NCI-H1930 (cell line): ENCODE measurements at places on chromosomes 12 and 14.
A peak's percentile ranks its signal among the peaks of the same experiment; 100 is the strongest.

- no peak for DNase-seq
These were observed 3.1 kb upstream of the MDM2 start for GRCh38 chr12:68804657-68805591.

GRCh38 chr14:95601650-95602049, 66.8 kb downstream of the GLRX5 start:
- no peak for DNase-seq

- DNase-seq, result no peak
These were observed 41.6 kb upstream of the VASH1 start for GRCh38 chr14:76719666-76720065.

DNA sequence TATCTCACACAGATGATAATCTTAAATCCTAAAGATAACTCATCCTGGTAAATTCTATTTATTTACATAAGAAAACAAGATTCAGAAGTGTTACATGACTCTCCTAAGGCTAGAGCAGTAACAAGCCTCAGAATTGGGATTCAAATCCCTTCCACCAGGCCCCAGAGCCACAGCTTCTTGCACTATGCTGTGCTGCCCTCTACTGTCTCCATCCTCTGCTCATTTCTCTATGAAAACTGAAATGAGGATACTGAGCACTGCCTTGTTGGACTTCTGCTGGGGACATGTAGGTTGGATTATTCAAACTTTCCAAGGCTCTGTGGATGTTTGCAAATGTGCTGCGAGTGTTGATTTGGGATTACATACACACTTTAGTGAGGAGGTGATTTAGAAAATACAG, 23.5 kb upstream of the C12orf50 start:
- DNase-seq, result no peak

DNA sequence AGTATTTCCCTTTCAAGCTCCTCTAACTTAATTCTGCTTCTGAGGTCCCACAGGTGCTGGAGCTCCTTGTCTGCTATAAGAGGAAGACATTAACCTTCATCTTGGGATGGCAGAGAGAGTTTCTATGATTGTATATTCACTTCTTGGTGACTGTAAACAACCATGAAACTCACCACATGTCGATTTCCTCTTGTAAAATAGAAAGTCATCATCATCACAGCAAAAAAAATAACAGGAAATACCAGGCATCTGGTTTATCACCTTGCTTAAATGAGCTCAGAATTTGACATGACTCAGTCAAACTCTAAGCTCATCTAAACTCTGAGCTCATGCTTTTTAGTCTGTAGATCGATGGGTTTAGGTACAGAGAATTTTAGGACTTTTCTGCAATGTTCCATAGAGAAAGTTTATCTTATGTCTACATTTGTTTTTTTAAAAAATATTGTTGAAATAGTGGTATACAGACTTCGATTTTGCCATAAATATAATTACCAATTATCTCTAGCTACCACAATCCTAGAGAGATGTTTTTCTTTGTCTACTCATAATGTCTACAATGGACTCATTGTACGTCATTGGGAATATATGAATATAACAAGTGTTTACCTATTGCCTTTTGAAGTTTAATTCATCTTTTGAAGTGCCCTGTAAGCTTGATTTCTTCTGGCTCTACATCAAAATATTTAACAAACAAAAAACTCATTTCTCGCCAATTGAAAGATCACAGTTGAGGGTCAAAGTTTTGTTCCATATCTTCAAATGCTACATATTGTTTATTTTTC, 58.4 kb downstream of the IGF1 start:
- no peak for DNase-seq

GRCh38 chr14:101115652-101116051, 212.1 kb upstream of the RTL1 start:
- DNase-seq, result no peak

GRCh38 chr12:108690542-108691174, 40.7 kb downstream of the CORO1C start:
- no peak for DNase-seq

DNA sequence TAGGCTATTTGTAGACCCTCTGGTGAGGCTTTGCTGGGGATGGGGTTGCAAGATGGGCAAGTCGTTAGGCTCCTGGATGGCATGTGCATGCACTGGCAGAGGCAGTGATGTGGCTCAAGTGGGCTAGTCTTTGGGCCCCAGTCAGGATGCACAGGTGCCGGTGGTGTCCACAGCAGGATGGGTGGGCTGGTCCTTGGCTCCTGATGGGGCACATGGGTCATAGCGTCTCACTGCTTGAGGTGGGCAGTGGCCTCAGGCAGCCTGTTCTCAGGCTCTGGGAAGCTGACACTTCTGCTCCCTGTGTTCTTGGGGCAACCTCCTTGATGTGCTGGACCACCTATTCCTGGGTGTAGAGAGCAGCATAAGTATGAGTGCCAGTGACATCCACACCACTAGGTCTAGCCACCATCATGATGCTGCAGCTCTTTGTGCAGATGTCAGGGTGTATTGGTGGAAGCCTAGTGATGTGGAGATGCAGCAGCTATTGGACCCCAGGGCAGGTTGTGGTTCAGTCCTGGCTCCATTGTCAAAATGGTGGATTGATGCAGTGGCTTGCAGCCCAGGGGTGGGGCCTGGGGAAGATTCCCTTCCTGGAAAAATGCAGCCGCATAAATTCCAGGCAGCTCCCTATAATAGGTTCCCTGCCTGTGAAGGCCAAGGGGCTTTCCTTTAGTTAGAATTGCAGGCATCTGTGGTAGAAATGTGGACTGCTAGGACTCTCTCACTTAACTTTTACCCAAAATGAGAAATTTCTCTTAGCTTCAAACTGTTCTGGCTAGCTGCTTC, 742.5 kb upstream of the MDGA2 start:
- no peak for DNase-seq

- DNase-seq, result no peak
These were observed 138.0 kb downstream of the ZNF664 start for GRCh38 chr12:124111006-124111405.

- no peak for DNase-seq
These were observed 228.7 kb upstream of the SFSWAP start for GRCh38 chr12:131482199-131482598.

DNA sequence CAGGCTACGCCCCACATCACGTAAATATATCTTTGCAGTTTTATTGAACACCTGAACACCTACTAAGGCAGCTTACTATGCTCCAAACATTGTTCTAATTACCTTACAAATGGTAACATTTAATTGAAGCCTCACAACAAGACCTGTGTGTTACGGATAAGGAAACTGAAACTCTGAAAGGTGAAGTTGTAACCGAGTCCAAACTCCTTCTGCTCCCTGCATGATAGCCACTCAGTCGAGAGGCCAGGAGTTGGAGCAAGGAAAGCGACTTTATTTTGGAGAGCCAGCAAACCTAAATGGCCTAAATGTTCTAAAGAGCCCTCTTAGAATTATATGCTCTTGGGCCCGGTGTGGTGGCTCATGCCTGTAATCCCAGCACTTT, 12.6 kb upstream of the TRPV4 start:
- DNase-seq, result no peak

- DNase-seq, result no peak
These were observed 1.5 kb downstream of the MTA1 start for GRCh38 chr14:105420974-105421674.

DNA sequence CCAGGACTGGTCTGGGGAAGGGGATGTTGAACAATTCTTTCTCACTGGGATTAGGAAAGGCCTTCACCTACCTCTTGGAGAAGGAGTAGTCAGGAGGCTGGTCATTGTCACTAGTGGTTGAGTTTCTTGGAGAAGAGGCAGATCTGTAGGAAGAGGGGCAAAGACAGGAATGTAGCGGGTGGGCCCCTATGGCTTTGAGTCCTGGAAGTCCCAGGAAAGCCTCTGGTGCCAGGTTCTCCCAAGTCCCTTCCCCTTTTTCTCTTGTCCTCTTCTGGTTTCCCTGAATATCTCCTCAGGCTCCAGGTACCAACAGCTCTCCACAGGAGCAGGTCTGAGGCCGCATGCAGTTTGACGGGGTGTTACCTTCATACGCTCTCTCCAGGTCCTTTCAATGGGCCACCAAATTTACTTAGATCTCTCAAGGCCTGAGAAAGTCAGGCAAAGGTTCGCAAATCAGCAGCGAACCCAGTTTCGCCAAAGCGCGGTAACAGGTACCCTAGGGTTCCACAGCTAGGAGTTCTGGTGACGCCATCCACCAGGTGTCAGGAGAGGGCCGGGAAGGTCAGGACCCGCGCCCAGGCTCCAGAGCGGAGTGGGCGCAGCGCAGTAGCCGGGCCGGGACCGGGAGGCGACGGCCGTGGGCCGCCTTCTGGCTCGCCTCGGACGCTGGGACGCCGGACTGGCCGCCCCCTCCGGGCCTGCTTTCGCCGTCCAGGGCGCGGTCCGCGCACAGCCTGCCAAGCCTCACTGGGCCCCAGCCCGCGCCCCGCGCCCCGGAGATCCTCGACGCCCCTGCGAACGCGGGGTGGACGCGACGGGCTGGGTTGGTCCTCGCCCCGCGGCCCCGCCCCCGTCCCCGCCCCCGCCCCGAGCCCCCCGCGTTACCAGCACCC, 795 bp downstream of the SMAGP start:
- DNase-seq, result peak; percentile 44

GRCh38 chr14:84657911-84658310, 872.0 kb upstream of the FLRT2 start:
- DNase-seq, result no peak

- DNase-seq, result no peak
These were observed 188.0 kb downstream of the FOXN3 start for GRCh38 chr14:89228921-89229639.

- no peak for DNase-seq
These were observed 45.8 kb upstream of the TMEM132D start for GRCh38 chr12:129949651-129950050.

- no peak for DNase-seq
These were observed 43.9 kb downstream of the DCAF4 start for GRCh38 chr14:72970058-72970630.

- no peak for DNase-seq
These were observed 2.8 kb downstream of the NKX2-8 start for GRCh38 chr14:36579573-36580140.

- no peak for DNase-seq
These were observed 7.6 kb downstream of the DLK1 start for GRCh38 chr14:100734031-100734990.

DNA sequence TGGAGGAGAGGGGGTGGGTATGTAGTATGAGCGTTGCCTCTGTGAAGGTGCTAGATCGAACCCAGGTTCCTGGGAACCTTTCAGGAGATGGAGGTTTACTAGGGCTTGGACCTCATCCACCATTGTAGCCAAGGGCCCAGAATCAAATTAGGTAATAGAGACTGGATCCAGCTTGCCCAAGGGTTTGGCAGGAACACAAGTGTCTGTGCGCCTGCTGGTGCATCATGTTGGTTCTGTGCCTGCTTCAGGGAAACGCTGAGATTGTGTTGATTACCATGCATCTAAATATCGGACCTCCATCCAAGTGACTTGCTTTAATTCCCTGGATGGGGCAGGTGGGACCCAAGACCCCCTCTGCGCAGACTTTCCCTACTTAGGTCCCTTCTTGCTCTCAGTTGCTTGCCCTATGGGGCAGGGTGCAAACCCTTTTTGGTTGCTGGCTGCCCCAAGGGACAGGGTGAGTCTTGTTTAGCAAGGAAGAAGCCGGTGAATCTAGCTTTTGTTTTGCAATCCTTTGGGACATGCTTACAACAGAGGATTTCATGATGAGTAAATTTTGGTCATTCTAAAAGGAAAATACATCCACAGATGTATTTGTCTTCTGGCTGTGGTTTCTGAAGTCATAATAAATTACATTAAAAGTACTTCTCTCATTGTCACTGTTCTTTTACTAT, 189.8 kb upstream of the PRICKLE1 start:
- no peak for DNase-seq

- DNase-seq, result peak; percentile 94
These were observed 800.5 kb downstream of the NRXN3 start for GRCh38 chr14:78970677-78971076.

- DNase-seq, result no peak
These were observed 45.0 kb downstream of the SMOC1 start for GRCh38 chr14:69924201-69924600.

DNA sequence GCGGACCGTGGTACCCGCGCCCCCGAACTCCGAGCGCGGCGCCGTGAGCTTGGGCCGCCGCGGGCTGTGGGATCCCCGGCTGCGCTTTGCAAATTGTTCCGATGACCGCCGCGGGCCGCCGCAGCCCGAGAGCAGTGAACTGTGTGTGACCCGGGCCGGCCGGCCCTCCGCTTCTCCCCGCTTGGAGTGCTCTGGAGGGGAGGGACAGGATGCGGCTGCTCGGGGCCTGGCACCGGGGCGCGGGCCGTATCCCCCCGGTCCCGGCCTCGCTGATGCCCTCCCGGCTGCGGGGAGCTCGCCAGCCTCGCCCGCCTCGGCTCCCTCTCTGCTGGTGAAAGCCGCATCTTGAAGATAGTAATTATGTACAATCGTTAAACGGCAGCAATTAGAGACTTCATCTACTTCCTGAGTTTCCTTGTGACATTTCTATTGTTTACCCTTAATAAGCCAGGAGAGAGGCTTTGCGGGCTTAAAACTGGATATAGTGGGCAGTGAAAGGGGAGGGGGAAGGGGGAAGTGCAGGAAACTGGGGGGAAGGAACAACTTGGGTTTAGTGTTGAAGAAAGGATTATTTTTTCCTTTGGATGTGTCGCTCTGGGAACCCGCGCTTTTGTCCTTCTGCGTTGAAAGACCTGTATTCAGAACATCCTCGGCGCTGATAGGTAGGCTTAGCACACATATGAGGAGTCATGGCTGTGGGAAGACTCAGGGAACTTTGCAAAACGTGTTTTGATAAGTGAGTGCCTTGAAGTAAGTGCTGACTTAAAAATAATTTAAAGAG, 1.2 kb downstream of the PELI2 start:
- no peak for DNase-seq

DNA sequence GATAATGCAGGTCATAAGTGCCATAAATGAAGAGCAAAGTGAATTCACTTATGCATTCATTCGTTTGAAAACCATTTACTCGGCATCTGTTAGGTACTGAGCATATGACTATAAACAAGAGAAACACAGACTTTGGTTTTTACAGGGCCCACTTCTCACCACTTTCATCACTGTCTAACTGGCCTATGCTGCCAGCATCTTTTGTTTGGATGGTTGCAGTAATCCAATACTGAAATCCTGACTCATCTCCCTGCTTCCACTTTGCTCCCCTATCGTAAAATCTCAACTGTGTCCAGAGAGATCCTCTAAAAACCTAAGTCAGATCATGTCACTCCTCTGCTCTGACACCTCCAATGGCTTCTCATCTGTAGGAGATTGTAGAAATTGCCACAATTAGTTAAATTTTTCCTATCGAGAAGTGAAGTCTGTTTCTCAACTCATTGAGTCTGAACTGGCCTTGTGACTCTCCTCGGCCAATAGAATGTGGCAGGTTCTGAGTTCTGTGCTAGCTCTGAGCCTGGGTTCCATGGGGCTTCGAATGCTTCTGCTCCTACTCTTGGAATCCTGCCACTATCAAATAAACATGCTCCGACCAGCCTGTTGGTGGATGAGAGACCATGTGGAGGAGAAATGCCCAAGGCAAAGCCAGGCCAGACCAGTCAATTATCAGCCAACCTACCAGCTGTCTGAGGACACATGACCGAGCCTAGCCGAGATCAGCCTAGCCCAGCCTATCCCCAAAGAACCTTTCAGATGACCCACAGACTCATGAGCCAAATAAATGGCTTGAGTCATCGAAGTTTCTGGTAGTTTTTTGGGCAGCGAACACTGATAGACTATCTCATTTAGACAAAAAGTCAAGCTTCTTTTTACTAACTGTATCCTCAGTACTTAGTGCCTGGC, 2.2 kb upstream of the BATF start:
- DNase-seq, result no peak
